ENCODE measurements at places on chromosomes 7 and 10. TPM values are rescaled to one million over a fixed set of nuclear protein-coding genes. Genes with fewer than 3 reads are reported as not detected.

DNA sequence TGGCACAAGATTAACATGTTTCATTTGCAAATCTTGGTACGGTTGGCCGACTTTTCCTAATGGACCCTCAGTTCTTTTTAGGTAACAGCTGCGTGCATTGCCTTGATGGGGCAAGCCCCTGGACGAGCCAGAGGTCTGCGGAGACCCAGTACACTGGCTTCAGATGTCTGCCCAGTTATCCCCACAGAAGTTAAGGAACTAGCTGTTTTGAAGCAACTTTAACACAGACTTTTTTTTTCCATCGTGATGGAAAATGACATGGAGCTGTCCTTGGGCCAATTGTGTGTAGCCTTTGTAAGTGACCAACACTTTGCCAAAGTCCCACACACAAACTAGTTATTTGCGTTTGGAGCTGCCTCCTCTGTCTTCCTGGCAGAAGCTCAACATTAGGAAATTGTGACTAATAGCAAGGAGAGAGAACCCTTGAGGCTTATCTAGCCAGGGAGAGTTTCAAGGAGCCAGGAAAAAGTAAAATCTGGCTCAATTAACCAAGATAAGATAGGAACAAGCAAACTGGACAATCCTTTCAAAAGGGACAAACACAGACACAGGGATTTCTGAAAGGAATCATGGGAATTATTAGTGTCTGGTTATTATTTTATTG, 99.6 kb upstream of the BMPER start:
- DNase-seq, result no peak

DNA sequence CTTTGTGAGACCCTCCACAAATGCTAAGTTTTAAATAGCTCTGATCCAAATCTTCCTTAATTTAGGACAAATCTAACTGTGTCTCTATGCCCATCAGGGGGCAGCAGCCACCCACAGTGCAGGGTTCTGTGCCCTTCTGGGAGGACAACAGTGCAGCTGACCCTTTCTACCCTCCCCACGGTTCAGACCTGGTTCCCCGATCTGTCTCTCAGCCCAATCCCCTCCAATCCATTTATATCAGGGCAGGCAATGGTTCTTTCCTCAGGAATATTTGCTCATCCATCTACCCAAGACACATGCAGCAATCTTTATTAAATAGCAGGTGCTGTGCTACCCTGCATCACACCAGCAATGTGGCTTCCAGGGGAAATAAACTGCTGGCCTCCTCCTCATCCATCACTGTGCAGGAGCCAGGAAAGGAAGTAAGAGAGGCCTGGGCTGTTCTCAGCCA, 4.0 kb upstream of the RBM28 start:
- no peak for DNase-seq

DNA sequence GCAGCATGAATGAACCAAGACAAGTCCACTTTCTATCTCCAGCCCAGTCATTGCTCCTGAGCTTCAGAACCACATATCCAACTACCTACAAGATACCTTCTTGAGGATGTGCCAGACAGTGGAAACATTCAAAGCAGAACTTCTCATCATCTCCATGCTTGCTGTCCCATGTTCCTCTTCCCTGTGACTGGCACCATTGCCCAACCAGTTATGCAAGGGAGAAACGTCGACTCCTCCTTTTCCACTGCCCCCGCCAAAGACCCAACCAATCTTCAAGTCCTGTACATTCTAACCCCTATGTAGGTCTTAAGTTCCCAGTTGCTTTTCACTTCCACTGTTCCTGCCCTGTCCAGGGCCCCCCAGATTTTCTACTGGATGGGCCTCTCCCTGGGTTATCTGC, 225.7 kb downstream of the RPS24 start:
- DNase-seq, result no peak

- no peak for DNase-seq
Observed at GRCh38 chr10:90890347-90890746, 18.6 kb downstream of the RPP30 start.

DNA sequence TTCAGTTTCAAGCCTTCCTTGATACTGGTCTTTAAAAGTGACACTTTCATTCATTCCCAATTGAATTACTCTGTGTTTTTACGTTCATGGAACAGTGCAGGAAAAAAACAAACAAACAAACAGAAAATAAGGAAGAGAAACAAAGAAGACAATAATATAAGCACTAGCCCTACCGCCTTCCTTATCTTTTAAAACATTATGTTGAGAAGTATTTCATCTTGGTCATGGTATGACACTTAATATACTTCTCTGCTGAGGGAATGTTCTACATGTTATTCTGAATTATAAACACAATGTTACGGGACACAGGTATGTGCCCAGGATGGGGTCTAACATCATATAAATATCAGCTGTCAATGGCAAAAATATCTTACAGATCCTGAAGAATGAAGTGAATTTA, 176.7 kb downstream of the SFMBT2 start:
- no peak for DNase-seq

Gene CCDC3
- total RNA-seq, result 0.32 TPM

GRCh38 chr7:146606628-146607027, 490.0 kb downstream of the CNTNAP2 start:
- DNase-seq, result no peak
